ENCODE measurements at places on chromosomes 6 and 20.

DNA sequence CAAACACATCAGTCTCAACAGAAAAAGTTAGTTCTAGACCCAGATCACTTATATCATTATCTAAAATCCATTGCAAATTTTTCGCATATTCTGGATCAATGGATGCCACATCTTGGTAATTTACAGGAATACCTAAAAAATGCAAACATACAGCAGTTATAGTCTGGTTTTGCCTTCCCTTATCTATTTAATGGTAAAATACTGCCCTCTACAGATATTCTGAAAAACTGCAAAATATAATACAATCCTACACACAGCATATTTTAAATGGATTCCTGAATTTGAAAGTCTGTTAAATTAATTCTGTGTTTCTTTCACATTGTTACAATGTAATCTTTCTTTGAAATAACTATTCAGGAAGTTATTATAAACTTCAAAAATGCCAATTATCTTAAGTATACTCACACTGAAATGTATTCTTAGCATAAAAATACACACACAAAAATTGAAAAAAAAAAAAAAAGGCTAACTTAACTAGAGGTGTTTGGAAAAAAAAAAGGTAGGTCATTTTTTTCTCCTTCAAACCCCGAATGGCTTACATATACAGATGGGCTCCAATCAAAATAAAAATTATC lies 88.4 kb downstream of the HACE1 start:
- no peak for DNase-seq

DNA sequence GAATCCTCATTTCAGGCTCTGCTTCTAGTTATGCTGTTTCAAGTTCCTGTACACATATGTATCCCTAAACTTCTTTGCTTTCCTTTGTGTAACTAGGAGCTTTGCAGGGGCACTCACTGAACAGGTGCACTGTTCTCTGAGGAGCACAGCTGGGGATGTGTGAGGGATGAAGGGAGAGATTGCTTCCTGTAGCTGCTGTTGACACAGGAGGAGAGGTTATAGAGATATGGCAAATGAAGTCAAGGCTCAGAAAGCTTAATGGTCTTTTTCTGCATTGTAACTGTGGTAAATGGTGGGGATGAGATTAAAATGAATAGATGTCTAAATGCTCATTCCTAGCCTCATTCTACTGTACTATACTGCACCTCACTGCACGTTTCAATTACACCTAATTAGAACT lies 454.3 kb downstream of the BTBD3 start:
- no peak for DNase-seq

- no peak for DNase-seq
Observed at GRCh38 chr6:72864799-72865198, 242.9 kb downstream of the KCNQ5 start.

DNA sequence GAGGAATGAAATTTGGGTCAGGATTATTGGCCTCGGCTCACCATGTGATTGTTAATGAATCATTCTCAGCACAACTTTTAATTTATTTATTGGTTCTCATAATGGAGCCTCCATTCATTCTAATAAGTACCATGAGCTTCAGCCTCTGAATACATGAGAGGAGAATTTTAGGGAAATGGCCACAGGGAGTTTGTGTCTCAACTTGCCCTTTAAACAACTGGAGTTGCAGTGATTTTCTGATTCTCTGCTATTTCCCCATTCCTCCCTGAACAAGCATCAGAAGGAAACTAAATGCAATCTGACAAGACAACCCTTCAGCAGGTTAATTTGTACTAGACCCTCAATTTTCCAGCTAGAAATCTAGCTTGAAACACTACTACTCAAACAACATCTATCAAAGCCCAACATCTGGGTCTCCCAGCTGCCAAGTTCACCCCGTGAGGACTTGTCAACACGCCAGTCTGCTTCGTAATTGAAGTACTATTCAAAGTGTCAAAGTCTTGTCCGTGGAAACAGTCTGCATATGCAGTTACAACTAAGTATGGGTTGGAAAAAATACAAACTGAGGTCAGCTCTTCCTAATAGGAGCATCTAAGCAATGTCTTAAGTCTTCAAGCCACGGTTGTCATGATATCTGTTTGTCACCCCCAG lies 235.4 kb downstream of the CDH4 start:
- DNase-seq: no peak

GRCh38 chr6:73081955-73082354 lies 143.3 kb downstream of the KHDC1L start:
- DNase-seq: no peak

DNA sequence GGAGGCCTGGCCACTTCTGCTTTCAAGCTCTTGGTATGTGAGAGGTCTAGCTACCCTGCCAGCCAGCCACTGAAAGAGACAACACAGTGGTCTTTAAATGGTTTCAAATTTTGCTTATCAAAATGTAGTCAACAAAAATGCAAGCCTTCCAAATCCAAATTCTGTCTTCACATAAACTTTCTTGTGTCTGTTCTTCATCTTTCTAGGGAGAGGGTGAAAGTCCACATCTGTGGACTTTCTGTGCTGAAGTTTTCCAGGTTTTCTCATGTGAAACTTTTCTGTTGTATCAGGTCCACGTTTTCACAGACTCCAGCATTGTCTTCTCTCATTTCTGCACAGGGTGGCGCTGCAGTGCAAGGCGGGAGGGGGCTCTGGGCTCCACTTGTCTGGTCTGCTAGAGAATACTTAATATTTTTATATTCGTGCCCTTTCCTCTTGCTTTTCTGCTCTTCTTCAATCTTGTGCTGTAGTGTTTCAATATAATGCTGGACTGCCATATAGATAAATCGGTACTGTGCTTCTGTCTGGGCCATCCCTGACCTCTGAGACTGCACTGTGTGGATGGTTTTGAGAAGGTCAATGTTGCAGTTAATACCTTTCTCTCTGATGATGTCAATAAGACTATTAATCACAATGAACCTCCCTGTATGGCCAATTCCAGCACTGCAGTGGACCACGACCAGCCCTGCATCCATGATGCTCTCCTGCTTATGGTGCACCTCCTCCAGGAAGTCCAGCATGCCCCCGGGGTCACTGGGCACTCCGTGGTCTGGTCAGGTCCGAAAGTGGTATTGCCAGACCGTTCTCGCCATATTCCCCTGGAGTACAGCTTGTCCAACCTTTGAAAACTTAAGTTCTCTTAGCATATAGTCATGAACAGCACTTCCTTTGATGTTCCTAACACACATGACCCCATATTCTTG lies 161.6 kb upstream of the TNFAIP3 start:
- peak; percentile 37 for DNase-seq

- DNase-seq: no peak
Observed at GRCh38 chr6:121319112-121319553, 15.1 kb downstream of the TBC1D32 start.

- no peak for DNase-seq
Observed at GRCh38 chr6:158737710-158738615, 81.2 kb downstream of the EZR start.

GRCh38 chr6:35089935-35090505 lies 51.1 kb downstream of the TCP11 start:
- no peak for DNase-seq

DNA sequence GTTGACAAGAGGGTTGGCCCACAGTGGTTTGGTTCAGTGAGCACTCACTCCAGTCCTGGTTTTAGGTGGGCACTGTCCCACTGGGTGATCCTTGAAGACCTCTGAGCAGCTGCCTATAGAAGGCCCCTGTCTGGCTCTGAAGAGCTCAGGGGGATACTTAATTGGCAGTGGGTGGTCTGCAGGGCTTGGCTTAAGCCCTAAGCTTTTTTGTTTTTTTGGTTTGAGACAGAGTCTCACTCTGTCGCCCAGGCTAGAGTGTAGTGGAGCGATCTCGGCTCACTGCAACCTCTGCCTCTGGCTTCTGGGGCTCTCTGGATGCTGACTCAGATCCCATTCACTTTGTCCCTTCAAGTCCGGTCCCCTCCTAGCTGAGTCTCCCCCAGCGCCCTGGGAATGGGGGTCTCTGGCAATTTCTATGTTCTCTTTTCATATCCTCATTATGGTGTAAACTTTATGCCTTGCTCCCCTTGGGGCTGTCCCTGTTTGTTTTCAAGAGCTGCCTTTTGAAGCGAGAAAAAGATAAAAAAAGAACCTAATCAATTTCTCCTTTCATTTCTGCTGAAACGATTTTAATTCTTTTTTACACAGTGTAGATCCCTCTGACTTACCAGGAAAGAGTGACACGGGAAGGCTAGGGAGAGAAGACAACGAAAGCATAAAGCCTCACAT lies 12.2 kb upstream of the KCNG1 start:
- no peak for DNase-seq

Data from stimulated activated CD4-positive, alpha-beta T cell treated with anti-CD3 and anti-CD28 coated beads, Interleukin-1b, Interleukin-23, amount 100 ng/mL, for 1 hour (primary cell).